Globus pallidus (tissue), 1 donor: ENCODE measurements at places on chromosomes 12 and 14.

DNA sequence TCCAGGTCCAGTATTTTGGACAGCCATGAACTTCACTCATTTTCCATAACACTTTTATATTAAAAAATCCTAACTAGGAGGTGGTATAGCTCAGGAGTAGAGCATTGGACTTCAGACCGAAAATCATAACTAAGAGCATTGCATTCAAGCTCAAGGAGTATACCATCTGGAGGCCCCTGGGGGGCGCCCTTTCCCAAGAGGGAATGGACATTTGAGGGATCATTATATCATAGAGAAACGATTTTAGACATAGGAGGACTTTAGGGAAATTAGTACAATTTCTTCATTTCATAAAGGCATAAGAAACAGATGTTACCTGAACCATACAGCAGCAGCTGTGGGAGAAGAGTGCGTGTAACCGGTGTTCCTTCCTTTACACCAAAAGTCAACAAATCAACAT lies 5.2 kb upstream of the ATG14 start:
- no peak for DNase-seq

DNA sequence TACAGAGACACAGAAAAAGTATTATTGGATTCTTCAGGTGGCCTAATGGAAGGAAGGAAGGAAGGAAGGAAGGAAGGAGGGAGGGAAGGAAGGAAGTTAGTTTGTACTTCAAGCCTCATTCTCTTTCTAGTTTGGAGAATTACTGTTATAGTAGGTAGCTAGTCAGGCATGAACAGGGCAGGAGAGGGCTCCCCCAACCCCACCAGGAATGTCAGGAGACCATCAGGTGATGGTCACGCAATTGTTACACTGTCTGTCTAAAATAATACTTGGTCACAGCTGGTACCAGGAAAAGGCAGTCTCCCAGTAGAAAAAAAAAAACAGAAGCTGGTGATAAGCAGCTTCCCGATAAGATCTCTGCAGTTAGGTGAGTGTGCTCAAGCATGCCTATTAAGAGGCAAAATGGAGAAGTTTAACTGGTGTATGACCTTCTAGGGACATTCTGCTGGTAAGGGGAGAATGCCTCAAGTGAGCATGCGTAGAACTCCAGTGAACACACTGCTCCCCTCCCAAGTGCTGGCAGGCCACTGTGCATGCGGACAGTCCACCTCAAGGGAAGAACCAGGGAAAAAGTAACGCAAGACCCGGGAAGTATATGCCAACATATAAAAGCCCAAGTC lies 358.4 kb upstream of the SOX5 start:
- DNase-seq, result no peak

DNA sequence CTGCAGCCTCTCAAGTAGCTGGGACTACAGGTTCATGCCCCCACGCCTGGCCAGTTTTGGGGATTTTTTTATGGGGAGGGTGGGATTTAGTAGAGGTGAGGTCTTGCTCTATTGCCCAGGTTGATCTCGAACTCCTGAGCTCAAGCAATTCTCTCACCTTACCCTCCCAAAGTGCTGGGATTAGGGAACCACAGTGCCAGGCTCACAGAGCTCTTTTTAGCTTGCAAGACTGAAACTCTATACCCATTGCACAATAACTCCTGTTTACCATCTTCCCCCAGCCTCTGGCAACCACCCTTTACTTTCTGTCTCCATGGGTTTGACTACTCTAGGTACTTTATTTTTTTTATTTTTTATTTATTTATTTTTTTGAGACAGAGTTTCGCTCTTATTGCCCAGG lies 25.7 kb upstream of the CDK17 start:
- no peak for DNase-seq

DNA sequence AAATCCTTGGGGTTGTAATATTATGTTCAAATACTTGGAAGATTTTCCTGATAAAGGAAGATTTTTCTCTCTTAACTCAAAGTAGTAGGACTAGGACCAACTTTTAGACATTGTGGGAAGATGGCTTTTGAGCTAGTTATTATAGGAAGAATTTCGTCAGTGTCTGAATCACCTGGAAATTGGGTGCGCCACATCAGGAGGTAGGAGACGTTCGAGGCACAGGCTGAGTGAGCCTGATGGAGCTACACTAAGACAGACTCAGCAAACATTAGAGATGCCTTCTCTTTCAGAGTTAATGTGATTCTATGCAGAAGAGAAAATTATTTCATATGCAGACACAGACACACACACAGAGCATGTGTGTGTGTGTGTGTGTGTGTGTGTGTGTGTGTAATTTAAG lies 84.7 kb downstream of the DERA start:
- no peak for DNase-seq

GRCh38 chr12:65881348-65881961 lies 57.2 kb downstream of the HMGA2 start:
- DNase-seq, result peak; percentile 7

DNA sequence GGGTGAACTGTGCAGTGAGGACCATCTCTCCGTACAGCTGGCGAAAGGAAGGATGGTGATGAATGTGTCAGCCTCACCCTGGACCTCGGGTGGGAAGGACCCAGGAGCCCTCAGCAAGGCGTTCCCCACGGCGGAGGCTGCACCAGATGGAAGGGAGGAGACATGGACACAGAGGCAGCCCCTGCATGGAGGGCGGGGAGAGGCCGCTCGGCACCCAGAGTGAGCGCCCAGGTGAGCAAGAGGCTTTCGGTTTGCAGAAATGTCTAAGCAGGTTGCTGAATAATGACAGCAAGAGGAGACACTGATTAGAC lies 109.9 kb downstream of the PIWIL1 start:
- no peak for DNase-seq

DNA sequence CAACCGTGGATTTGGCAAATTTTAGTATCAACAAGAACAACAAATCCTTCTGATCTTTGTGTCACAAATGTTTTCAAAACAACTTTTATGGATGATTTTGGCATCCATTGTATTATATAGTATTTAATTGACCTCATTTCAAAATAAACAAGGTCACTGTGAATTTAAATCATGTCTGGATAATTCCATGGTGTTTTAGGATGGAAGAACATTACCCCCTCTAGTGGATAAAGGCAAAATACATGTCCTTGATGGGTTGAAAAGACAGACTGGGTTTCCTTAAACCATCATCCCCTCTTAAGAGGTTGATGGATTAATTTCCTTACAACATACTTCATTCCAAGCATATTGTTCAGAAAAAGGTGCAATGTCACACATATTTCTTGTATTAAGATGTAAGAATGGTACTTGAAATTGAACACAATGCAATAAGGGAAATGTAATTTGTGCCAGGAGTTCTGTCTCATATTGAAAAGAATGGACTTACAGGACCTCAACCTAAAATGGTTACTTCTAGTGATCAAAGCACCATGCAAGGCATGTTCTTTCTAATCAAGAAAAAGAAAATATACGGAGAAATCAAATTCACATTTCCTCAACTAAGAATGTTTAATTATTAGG lies 352.0 kb downstream of the BCAT1 start:
- peak; percentile 19 for DNase-seq
